ENCODE measurements at places on chromosomes 16 and 17.

DNA sequence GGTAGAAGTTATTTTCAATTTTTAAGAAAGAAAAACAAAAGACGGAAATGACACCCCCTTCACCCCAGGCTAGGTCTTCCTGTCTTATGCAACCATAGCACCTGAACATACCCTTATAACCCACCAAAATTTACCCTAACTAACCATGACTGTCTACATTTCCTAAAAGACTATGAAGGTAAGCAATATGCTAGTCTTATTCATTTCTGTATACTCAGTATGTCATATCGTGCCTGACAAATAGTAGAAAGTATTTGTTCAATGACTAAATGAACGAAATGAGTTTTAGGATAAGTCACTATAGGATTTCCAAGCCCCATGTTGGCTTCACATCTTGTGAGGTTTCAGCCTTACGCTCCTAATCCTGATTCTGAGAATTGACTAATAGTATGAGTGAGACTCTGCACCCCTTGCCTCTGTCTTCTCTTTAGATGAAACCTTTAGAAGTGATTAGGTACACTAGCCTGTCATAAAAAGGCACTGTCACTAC, 6.5 kb downstream of the ADAT1 start:
- no peak for DNase-seq

- DNase-seq, result no peak
These were observed 145.6 kb downstream of the GSG1L start for GRCh38 chr16:27917949-27918348.

- no peak for DNase-seq
These were observed 198.8 kb upstream of the CACNG5 start for GRCh38 chr17:66636111-66636510.

GRCh38 chr16:56907401-56907800, 24.5 kb upstream of the HERPUD1 start:
- no peak for DNase-seq

GRCh38 chr17:44006272-44006597, 1.8 kb downstream of the NAGS start:
- DNase-seq, result no peak

DNA sequence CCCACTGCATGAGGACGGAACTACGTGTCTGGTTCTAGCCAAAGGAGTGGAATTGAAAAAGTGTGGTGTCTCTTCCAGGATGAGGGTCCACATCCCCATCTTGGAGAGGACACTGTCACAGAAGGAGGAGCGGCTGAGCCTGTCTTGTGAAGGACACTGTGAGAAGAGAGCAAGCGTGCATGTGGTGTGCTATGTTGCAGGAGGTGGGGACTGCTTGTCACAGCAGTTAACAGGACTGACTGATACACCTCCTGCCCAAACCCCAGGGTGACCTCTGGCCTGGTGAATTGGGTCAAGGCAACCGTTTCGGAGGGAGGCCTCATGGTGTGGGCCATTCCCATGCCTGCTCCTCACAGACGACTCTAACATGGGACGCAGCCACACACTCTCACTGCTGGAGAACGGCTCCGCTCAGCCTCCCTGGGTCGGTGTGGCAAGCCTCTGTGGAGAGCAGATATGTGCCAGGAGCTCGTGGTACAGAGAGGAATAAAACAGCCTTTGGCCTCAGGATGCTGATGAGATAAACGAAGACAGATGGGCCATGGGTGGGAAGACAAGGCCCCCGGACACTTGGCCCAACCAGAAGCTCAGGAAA, 56.4 kb upstream of the RBFOX3 start:
- no peak for DNase-seq

GRCh38 chr17:72514891-72515290, 394.1 kb downstream of the SOX9 start:
- DNase-seq, result no peak

DNA sequence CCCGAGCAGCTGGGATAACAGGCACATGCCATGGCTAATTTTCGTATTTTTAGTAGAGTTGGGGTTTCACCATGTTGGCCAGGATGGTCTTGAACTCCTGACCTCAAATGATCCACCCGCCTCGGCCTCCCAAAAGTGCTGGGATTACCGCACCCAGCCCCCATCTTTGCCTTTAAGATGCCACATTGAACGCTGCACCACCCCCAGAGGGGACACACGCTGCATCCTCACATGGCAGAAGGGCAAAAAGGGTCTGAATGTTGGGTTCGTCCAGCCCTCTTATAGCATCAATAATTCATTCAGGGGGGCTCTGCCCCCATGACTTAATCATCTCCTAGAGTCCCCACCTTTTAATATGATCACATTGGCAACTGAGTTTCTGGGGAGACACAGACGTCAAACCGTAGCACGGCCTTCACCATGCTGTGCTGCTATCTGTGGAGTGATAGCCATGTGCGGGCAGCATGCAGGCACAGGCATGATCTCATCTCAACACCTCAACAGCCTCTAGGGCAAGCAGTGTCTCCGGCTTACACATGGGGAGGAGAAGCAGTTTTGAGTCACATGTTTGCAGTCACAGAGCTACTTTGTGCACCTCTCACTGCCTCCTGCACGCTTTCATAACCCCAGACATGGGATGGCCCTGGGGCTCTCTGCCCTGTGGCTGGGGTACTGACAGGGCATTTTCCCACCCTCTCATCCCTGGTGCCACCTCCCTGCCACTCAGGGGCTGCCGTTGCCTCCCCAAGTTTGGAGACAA, 30.0 kb downstream of the IL21R start:
- no peak for DNase-seq

DNA sequence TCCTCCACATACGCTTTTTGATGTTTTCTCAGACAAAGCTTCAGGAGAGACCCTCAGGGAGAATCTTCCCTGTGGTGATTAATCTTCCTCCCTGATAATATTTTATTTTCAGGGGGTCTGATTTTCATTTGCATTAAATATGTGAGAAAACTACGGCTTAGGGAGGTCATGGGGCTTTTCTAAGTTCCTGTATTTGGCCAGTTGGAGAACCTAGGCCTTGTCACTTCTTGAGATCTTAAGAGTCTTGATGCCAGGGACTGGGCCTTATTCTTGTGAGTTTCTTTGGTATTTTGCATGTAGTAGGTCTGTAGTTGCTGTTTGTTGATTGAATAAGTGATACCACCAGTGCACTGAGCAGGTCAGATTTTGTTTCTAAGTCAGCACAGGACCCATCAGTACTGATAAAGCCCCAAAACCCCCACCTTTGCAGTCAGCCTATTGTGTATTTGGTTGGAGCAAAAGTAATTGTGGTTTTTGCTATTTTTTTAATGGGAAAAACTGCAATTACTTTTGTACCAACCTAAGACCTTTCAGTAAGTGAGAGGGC, 130.1 kb downstream of the PRKCA start:
- no peak for DNase-seq

- no peak for DNase-seq
These were observed 42.1 kb downstream of the TSC2 start for GRCh38 chr16:2089706-2090480.

- DNase-seq, result no peak
These were observed 20.3 kb downstream of the GGA3 start for GRCh38 chr17:75241143-75241430.

- no peak for DNase-seq
These were observed 6.4 kb downstream of the NGFR start for GRCh38 chr17:49501496-49501895.

DNA sequence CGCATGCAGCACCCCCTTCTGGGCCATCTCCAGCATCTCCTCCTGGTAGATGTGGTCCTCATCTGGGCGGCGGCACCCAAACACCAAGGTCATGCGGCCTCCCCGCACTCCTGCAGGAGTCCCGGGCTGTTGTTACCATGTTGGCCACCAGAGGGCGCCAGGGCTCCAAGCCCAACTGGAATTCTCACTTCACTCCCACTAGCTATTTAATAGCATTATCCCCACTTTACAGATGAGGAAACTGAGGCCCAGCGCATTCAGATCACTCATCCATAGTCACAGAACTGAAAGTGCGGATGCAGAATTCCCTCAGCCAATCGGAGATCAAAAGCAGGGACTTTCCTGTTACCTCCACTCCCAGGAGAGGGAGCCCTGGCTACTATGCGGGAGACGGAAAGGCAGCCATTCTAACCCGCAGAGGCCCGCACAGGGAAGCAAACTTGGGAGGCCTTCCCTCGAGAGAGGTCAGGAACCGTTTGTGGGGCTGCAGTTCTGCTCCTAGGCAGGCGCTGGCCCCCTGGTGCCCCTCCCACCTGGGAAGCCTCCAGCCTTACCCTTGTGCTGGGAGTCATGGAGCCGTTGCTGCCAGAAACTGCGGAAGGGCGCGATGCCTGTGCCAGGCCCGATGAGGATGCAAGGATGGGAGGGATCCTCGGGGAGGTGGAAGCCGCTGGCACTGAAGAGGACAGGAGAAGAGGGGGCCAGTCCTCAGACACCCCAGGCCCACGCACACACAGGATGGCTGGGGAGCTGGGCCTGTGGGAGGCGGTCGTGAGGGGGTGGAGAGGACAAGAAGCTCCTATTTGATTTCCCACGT, 40.1 kb downstream of the NOS2 start:
- DNase-seq, result peak; percentile 54

GRCh38 chr16:53503991-53504663, 1.1 kb upstream of the AKTIP start:
- DNase-seq, result no peak

DNA sequence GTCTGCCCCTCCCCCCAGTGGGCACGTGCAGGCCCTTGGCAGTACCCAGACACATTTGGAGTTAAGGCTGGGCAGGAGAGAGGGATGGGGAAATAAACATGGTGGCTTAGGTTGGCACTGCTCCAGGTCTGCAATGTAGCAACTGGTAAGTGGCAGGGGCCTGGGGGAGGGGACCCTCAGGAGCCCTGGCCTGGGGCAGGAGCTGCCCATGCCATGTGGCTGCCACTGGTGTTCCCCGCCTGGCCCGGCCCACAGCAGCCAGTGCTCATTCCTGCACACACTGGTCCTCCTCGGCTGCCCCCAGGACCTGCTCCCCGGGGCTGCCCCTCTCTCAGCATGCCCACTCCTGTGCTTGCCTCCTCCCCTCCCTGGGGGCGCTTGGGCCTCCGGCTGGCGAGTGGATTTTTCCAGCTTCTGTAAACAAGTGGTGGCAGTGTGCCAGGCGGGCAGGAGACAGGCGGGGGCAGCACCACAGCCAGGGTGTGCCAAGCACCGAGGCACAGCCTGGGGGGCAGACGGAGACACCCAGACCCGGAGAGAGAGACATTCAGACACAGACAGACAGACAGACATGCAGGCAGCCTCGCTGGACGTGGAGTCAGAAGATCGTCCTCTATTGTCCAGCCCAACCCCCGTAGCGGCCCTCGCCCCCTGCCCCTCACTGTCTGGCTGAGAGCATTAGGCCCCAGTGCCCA, 9.4 kb downstream of the THRA start:
- DNase-seq, result no peak

DNA sequence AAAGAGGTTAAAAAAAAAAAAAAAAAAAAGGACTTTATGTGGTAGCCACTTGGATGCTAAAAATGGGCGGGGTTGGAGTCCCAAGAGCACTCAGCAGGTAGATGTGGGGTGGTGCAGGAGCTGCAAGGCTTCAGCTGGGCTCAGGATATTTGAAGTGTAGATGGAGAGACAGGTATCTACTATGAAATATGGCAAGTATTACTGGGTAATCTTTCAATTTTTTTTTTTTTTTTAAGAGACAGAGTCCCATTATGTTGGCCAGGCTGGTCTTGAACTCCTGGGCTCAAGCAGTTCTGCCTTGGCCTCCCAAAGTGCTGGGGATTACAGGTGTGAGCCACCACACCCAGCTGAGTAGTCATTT, 7.6 kb downstream of the TUFM start:
- no peak for DNase-seq

- no peak for DNase-seq
These were observed 10.8 kb downstream of the ARSG start for GRCh38 chr17:68302066-68302564.

GRCh38 chr17:9672691-9673090, 27.4 kb downstream of the USP43 start:
- no peak for DNase-seq

- DNase-seq, result no peak
These were observed 5.0 kb upstream of the CACNG5 start for GRCh38 chr17:66829883-66830282.
